ENCODE measurements at places on chromosomes 1 and 21. TPM values are rescaled to one million over a fixed set of nuclear protein-coding genes. Genes with fewer than 3 reads are reported as not detected.
A peak's percentile ranks its signal among the peaks of the same experiment; 100 is the strongest.

DNA sequence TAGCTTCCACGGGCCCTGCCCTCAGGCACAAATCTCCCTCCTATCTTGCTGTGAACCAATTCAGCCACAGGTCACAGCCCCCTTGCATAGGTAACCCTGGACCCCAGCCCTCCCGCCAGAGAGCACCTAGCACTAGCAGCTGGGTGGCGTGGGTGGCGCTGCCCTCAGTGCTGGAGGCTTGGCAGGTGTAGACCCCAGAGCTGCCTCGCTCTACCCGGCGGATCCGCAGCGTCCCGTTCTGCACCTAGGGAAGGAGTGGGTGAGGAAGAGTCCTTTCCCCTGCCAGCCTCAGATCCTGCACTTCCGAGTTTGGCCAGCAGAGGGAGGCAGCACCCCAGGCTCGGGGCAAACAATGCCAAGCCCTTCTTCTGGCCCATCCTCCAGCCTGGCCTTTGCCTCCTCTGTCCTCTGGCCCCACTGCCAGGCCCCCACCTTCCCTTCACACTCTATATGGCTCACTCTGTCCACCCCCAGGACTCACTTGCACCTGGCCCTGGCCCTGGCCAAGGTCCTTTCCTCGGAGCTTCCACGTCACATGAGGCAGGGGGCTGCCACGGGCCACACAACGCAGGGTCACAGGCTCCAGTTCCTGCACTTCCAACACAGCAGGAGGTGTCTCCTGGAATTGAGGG, 9.0 kb downstream of the IGSF9 start:
- DNase-seq = peak; percentile 60

DNA sequence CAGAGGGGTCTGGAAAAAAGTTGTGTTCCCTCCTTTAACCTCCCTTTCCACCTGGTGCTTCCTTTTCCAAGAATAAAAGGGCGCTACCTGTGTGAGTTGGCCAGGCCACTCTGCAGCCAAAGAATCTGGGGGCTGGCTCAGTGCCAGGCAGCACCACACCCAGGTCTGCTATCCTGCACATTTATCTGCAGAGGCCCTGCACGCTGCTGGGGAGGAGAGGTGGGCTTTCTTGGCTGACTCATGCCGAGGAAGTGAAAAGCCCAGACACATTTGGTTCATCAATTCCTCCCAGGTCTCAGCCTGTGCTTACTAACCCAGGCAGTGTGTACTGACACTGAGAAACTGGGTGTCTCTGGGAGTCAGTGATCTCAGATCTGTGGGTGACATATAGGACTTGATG, 79.8 kb upstream of the F3 start:
- DNase-seq = no peak

- peak; percentile 13 for DNase-seq
Observed at GRCh38 chr1:98556521-98557158, 104.9 kb upstream of the SNX7 start.

DNA sequence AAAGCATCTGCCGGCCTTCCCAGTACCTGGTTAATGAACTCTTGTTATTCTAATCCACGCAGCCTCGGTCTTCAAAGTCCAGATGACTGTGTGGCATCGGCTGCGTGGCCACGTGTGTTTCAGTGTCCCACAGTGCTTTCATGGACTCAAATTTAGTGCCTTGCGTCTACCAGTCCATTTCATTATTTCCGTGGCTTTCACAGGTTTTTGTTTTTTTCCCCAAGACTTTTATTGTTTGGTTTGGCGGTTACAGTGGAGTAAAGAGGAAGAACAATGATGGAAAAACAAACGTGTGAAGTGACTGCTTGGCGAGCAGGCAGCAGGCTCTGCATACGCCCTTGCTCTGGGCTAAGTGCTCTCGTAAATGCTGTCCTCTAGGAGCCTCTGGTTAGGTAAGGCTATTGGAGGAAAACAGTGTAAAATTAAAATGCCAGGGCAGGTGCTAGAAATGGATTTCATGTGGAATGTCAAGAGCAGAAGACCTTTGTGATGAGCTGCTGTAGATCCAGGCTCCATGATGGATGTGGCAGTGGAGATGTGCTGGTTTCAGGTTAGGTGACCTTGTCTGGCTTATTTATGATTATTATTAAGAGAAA, 536.3 kb downstream of the KIF26B start:
- no peak for DNase-seq

DNA sequence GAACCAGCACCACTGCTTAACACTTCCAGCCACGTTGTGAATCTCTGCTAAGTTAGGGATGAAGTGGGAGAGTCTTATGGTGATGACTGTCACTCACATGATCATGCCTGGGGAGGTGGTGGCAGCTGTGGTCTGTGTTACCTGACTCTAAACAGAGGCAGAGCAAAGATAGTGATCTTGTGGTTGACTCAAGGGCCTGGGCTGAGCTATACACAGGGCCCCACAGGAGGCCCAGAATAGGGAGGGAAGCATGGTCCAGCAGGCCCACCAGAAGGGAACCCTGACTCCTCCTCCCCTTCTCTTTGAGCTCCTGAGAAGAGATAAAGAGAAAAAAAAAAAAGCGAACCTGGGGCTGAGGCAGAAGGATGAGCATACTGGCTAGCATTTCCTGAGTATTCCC, 55.0 kb downstream of the PLXNA2 start:
- no peak for DNase-seq

- DNase-seq = no peak
Observed at GRCh38 chr1:7468248-7468647, 302.8 kb upstream of the VAMP3 start.

- DNase-seq = no peak
Observed at GRCh38 chr1:183711741-183712361, 58.7 kb upstream of the APOBEC4 start.

DNA sequence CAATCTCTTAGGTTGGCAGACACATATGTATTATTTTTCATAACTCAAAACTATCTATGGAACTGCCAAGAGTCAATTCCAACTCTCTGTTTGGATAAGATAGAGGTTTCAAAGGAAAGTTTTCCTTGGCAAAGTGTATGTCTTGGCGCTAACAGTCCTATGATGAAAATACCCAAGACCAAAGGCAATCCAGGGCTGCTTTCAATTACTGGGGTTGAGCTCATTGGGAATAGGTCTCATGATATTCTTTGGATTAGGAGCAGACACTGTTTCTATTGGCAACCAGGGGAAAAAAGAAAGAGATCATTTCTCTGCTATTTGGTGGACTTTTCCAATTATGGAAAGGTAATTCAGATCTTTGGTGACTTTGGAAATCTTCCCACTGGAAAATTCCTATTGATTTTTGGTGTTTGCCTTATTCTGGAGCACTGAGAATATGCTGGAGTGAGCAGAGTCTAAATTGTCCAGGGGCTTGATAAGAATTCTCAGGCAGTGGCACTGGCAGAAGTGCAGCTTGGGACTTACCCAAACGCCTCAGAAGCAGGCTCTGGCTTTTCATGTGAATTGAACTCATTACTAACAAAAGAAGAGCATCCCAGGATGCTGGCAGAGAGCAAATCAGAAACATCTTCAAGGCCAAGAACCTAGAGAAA, 20.4 kb upstream of the PLXNA2 start:
- no peak for DNase-seq

TMEM50A gene
- total RNA-seq = 62.9 TPM

HPCA gene
- 1.2 TPM for total RNA-seq

GABPA gene
- total RNA-seq = 33.2 TPM

FAM163A gene
- total RNA-seq = not detected
